ENCODE measurements at places on chromosomes 7 and 10.

- DNase-seq = no peak
Observed at GRCh38 chr10:5628451-5629302, 37.7 kb downstream of the ASB13 start.

DNA sequence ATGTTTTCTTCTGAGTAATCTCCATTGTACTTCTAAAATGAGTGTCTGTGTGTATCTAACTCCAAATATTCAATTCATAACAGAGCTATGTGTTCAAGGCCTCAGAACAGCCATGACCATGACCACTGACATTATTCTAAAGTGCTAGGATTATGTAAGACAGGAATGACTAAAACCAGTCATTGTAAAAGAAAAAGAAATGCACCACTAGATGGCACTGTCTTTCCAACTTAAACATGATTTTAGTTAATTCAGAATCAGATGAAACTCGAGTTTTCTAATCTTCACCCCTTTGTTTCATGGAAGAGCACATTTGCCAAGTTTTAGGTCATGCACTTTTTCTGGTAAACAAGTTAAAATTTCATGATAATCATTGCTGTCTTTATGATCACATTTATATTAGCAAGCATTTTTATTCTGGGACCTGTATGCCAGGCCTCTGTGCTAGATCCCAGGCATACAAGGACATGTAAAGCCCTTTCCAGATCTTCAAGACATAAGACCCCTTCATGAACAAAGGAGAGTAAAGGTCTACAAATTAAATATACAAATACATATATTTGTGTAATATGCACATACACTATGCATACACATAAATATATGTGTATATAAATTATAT lies 26.1 kb upstream of the RSU1 start:
- no peak for DNase-seq

- no peak for DNase-seq
Observed at GRCh38 chr7:13416544-13416943, 572.9 kb downstream of the ETV1 start.

DNA sequence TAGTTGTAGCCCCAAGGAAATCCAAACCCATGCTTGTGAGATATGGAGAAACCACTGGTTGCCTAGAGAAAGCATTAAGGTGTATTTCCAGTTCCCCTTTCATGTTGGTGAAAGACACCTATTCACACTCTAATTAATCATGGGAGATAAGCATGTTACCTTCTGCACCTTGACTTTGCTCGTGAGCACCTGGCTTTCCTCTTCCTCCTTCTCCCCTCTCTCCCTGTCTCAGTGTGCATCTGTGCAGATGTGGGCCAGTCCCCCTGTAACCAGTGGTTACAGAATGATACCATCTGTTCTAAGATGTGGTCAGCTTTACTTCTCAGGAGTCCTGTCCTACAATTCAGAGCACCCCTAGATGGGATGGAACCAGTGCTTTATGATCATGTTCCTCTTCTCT lies 160.6 kb downstream of the LCOR start:
- DNase-seq = no peak

GRCh38 chr10:125775491-125776106 lies at the start of gene MMP21:
TSS of gene MMP21 (minus strand) at chr10:125775821. CDS start at chr10:125775821, 0 bp downstream.
- no peak for DNase-seq

- no peak for DNase-seq
Observed at GRCh38 chr10:122878799-122879338, 512 bp downstream of the FAM24B start.

DNA sequence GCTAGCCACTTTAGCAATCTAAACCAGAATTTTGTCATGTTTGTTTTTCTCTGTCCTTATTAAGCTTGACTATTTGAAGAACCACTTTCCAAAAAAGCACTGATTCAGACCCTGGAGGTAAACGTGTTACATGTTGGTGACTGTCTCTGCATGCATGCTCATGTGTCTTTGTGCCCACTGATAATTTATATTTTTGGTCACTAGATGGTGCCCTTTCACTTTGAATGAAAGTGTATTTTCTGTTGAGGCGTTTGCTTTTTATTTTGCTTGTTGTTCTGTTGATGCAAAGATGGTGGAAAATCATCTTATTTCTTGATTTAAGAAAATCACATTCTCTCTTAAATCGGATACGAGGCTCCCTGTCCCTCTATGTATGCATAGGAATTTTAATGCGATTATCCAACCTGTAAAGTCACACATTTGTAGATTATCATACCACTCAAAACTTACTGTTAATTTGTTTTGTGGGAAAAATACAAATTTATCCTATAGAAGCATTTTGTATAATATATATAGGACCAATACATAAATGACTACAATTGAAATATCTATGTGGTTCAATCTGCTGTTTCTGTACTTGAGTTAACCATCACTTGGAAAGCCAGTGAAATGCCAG lies 269.3 kb downstream of the BICC1 start:
- DNase-seq = no peak

- no peak for DNase-seq
Observed at GRCh38 chr10:16304311-16304710, 132.5 kb upstream of the PTER start.

DNA sequence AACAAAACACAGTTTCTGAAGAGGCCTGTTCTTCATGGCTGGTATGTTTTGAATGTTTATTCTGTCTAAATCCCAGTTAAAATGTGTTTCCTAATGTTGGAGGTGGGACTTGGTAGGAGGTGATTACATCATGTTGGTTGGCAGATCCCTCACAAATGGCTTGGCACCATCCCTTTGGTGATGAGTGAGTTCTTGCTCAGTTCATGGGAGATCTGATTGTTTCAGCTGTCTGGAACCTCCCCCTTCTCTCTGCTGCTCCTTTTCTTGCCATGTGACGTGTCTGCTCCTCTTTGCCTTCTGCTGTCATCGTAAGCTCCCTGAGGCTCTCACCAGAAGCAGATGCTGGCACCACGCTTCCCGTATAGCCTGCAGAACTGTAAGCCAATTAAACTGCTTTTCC lies 383.6 kb upstream of the TPK1 start:
- DNase-seq = no peak

DNA sequence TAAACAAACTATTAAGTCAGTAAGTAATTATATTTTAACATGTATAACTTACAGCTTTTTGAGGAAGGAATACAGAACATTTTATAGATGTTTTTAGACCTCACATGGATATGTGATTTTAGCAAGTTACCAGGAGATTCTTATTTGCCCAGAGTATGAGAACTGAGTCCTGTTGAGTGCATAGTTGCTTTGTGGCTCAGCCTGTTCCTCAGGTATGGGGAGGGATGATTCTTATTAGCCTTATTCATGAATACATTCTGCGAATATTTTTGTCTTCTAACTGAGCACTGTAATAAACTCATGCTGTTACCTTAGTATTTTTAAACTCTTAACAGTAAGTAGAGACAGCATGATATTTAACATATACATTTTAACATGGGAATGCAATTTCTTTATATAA lies 17.9 kb downstream of the BTAF1 start:
- no peak for DNase-seq

- no peak for DNase-seq
Observed at GRCh38 chr7:146956853-146957252, 840.3 kb downstream of the CNTNAP2 start.

DNA sequence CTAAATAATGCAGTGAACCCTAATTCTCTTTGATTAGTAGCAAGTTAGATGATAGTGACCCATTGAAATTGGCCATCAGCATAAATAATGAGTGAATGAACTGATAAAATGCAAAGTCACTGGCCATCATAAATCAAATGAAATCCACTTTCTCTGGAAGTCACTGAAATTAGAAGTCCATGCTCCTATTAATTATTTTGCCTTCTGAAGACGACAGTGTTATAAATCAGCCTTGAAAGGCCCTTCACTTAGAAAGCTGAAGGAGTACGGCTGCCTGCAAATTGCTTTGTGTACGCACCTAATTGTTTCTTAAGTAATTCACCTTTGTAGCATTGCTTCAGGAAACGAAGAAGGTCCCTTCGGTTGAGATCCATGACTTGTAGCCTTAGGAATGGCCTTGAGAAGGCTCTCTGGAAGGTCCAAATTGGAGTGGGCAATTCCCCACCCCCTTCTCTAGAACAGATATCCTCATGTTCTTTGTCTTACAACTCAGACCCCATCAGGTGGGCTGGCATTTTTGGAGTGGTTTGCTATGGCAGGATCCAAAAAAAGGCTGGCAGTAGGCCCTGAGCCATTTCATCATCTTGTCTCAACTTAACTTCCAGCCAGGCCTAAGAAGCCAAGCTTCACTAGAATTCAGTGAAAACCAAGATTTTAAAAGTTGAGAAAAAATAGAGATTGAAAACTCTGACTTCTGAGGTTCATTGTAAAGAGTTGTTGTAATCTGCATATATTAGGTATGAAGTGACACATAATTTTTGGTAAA lies 420.3 kb downstream of the LRMDA start:
- no peak for DNase-seq

GRCh38 chr10:3014968-3015367 lies 52.4 kb upstream of the PFKP start:
- DNase-seq = no peak

- no peak for DNase-seq
Observed at GRCh38 chr10:974785-975074, 13.5 kb upstream of the GTPBP4 start.

- DNase-seq = no peak
Observed at GRCh38 chr10:132229834-132230556, 43.2 kb downstream of the DPYSL4 start.

- no peak for DNase-seq
Observed at GRCh38 chr7:42618651-42619360, 293.1 kb downstream of the C7orf25 start.

DNA sequence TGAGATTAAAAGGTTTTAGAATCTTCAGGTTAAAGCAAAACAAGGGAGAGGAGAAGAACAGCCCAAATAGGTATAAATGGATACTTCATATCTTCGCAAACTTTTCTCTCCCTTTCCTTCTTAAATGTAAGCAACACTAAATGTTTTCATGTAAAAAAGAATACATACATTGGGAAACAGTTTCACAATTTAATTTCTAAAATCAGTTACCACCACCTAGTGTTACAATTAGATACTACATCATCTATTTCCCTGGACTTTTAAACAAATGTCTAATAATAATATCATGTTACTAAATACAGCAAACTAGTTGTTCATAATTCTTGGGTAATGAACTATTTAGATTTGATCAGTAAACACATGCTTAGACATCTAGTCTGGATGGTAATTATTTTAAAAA lies 35.8 kb downstream of the MINDY3 start:
- DNase-seq = no peak

DNA sequence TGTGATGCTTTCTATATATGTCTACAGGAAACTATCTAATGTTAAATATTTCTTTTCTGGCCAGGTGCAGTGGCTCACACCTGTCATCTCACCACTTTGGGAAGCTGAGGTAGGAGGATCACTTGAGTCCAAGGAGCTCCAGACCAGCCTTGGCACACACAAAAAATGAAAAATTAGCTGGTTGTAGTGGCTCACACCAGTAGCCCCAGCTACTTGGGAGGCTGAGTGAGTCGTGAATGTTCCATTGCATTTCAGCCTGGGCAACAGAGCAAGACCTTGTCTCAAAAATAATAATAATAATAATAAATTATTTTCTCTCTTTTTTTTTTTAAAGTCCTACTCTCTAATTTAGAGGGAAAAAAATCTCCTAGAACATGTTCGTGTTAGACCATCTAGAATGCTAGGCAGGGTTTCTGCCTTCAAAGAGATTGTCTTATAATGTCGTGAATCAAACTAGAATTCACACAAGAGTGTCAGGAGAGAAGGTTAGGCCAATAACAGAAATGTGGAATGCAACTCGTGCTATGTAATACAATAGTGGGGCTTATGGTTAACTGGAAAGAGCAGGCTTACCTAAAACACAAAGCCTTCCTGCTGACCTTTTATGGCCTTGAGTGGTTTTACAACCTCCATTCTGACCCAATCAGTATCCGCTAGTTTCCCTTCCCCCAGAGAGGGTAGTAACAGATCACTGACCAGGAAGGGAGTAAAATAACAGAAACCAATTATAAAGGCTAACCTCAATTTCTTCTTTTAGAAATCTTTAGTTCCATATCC lies 46.3 kb downstream of the MYOF start:
- no peak for DNase-seq

GRCh38 chr7:23759671-23760391 lies 49.8 kb downstream of the STK31 start:
- DNase-seq = no peak

- DNase-seq = no peak
Observed at GRCh38 chr10:80281784-80282765, 7.4 kb downstream of the MAT1A start.

GRCh38 chr7:23852135-23852534 lies 142.1 kb downstream of the STK31 start:
- no peak for DNase-seq

DNA sequence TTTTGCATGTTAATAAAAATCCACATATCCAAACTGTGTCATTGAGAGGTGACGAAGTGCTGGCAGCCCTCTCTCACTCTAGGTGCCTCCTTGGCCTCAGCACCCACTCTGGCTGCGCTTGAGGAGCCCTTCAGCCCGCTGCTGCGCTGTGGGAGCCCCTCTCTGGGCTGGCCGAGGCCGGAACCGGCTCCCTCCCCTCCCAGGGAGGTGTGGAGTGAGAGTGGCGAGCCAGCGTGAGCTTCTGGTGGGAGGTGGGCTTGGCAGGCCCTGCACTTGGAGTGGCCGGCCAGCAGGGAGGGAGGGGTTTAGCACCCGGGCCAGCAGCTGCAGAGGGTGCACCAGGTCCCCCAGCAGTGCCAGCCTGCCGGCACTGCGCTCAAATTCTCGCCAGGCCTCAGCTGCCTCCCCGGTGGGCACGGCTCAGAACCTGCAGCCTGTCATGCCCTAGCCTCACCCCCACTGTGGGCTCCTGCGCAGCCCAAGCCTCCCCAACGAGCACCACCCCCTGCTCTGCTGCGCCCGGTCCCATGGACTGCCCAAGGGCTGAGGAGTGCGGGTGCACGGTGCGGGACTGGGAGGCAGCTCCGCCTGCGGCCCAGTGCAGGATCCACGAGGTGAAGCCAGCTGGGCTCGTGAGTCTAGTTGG lies 11.1 kb downstream of the YAE1 start:
- DNase-seq = no peak

DNA sequence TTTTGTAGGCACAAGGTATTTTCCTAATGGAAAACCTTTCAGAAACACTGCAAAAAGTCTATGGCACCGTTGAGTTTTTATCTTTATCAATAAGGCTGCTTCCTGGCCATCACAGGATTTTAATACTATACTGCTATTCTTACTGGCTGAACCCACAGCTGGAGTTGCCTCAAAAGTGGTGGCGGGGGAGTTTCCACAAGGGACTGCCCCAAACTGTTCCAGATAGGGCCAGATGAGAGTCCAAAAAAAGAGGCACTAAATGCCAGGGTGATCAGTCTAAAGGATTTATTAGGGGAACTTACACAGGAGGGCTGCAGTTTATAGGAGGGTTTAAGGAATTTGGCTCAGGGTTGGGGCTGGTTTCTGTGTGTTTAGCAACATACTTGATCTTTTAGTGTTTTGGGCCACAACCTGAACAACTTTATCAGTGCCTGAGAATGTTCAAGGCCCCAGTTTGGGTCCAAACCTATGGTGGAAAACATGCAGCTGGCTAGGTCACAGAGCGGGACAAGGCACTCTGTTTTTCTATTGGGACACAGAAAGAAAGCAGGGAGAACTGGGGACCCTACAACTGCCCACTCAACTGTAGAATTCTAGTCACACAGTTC lies 41.4 kb downstream of the STAM start:
- DNase-seq = no peak

GRCh38 chr10:34528320-34528719 lies 286.8 kb downstream of the PARD3 start:
- peak; percentile 57 for DNase-seq

GRCh38 chr7:138864667-138865066 lies 66.7 kb upstream of the ATP6V0A4 start:
- peak; percentile 77 for DNase-seq

Measured in keratinocyte (primary cell).